ENCODE measurements at places on chromosomes 4 and X.

DNA sequence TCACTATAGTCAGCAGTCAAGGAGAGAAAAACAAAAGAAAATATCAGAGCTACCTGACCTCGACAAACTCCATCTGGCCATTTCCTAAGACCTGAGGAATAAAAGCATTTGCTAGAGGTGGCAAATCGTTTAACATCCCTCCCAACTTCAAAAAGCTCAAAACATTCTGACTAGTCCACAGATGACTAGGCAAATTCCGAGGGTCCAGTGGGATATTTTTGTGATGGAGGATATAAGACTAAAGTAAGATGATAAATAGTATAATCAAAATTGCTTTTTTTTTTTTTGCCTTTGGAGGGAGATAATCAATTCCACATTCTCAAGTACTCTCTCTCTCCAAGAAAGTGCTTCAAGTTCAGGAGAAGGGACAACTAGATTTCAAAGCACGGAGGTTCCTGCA lies 119.1 kb upstream of the ETNPPL start:
- DNase-seq = no peak

GRCh38 chrX:3787856-3788255 lies 74.4 kb upstream of the PRKX start:
- DNase-seq = no peak

GRCh38 chr4:11197631-11198341 lies 230.9 kb downstream of the HS3ST1 start:
- DNase-seq = no peak

- DNase-seq = peak; percentile 57
Measured at GRCh38 chr4:88522702-88523324, 763 bp downstream of the PYURF start.

DNA sequence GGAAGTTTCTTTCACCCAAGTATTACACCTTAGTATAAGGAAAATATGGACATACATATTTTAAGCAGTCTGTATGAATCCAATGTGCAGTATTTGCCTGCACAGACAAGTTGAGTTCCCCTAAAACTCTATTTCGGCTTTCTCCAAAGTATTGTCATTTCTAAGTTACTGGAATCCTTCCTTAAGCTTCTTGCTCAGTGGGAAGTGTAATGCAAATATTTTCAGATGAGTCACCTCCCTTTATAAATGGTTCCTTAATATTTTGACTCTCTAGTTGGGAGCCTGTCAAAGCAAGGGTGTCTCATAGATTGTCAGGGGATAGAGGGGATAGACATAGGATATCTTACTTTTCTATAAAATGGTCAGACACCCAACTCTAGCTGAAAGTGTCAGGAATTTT lies 178.6 kb downstream of the NAA11 start:
- no peak for DNase-seq

DNA sequence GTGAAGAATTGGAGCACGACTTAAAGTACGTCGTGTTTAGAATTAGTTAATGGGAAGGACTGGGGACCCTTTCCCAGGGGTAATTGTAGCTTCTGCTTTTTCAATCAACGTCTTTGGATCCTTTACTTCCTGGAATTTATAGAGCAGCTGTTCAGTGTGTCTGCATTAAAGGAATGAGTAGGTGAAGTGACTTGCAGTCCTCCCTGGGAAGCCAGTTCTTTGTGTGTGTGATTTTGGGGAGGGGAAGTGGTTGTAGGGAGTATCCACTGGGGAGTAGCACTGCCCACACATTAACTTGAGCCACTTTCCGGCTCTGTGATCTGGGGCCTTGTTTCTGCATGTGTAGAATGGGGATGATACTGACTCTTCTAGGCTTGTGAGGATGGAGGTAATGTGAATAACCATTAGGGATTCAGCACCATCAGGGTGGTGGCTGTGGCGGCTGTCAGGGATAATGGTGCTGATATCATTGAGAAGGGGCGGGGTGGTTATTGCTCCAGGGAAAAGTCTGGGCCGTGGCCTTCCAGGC lies 54.7 kb downstream of the TMEM131L start:
- DNase-seq = peak; percentile 64

DNA sequence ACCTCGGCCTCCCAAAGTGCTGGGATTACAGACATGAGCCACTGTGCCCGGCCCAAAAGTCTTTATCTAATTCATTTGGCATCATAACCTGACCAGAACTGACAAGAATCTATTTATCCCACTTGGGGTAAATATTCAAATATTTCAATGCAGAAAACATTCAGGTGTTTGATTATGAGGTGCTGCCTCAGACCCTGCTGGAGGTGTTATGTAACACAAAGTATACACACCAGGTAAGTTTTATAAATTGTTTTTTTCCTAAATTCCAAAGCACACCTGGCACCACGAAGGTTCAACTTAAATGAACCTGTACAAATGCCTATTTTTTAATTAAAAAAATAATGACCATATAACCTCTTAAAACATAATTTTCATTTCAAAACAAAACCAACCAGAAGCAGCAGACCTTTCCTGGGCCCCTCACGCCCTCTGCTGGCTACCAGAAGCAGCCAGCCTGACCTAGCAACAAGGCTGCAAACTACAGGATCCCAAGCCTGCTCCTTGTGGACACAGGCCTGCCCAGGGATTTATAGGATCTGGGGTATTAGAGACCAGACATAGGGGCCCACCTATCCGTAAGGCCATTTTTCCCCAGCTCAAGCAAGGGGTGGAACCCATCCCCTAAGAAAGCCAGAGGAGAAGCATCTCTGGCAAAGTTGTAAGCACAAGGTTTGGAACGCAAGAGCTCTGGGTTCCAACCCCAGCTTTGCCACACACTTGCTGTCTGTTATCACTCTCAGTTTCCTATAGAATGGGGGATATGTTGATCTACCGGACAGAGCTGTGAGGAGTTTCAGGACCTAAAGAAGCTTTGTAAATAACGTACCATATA lies 11.7 kb downstream of the OTUD5 start:
- DNase-seq = peak; percentile 56

DNA sequence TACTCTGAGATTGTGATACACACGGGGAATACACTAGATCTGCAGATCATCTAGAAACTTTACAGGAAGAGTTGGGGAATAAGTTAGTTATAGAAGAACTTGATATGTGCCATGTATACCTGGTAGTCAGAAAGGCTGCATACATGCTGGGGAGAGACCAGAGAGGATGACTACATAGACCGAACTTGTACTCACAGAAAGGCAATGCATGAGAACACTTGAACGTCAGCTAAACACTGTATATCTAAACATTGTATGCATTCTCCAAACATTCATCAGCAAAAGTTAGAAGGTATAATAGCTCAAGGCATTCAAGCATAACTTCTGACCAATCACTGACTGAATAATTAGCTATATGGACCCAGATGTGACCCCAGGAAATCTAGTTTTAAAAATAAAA lies 78.0 kb upstream of the PDHA2 start:
- no peak for DNase-seq

DNA sequence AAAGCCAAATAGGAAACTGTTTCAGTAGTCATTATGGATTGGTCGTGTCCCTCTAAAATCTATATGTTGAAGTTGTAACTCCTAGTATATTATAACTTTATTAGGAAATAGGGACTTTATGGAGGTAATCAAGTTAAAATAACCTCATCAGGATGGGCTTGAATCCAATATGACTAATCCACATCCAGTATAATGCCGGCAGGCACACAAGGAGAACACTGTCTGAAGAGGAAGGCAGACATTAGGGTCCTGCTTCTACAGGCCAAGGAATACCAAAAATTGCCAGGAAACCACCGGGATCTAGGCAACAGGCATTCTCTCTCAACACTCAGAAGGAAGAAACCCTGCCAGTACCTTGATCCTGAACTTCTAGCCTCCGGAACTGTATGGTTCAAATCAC lies 130.3 kb downstream of the ATP10D start:
- no peak for DNase-seq

GRCh38 chr4:4386736-4387392 lies at the start of gene NSG1:
NSG1 (plus strand) TSS chr4:4387102; CDS start chr4:4387630, 528 bp downstream.
- DNase-seq = no peak

DNA sequence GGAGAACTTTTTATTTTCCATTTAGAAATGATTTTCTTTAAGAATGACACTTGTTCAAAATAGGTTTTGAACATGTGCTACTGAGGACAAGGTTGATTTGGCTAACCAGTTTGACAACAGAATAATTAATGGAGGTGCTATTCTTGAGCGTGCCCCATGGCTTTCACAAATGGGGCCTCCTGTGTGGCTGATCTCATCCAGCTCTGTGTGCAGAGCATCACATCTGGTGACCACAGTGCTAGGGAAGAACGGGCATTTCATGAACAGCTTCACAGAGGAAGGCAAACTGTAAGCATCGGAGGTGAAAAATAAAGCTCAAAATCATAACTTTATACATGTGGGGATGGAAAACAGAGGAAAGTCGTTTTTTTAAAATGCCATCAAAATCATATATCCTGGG lies 148.6 kb downstream of the SOWAHB start:
- DNase-seq = no peak

DNA sequence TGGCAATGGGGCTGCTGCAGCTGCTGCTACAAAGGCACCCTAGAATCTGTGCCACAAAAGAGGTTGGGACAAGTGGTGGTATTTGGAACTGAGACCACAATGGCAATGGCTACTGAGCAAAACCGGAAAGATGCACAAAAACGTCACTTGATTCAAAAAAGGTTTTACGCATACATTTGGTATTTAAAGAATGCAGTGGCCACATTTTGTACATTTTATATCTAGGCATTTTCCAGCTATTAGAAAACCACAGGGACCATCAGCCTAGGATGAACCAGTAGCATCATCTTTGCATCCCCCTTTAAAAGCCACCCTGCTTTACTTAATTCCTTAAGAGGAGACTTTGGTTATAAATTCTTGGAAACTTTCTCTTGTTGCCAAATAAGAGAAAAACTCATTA lies 104.8 kb upstream of the CXCL13 start:
- DNase-seq = no peak

- DNase-seq = no peak
Measured at GRCh38 chr4:135244696-135245095, 1043.1 kb upstream of the PABPC4L start.

GRCh38 chr4:113383111-113383785 lies 333.8 kb downstream of the ANK2 start:
- DNase-seq = no peak

- no peak for DNase-seq
Measured at GRCh38 chr4:94583914-94584641, 132.3 kb downstream of the PDLIM5 start.

Measured in inflammatory macrophage (primary cell).